Brain pericyte (primary cell): ENCODE measurements at places on chromosomes 1 and 21.
A peak's percentile ranks its signal among the peaks of the same experiment; 100 is the strongest.

GRCh38 chr1:42747125-42747524, 7.1 kb upstream of the CLDN19 start:
- DNase-seq = no peak

DNA sequence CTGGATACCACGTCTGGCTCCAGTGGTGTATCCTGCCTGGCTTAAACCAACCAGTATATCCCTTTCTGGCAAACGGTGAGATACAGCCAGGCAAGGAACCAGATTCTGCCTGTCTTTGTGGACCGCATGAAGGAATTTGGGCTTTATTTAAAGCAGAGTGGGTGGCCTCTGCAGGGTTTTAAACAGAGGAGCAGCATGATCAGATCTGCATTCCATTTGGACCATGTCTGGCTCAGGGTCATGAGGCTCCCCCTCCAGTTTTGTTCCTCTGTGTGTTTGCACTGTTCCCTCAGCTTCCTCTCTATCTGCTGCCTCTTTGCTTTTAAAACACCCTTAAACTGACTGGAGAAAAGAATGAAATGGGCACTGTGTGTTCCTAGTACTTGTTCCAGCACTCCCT, 195.0 kb downstream of the GIPC2 start:
- DNase-seq = no peak

- DNase-seq = peak; percentile 18
Observed at GRCh38 chr21:15592271-15592860, 137.4 kb upstream of the USP25 start.

- no peak for DNase-seq
Observed at GRCh38 chr1:166017395-166017794, 149.4 kb downstream of the FAM78B start.

DNA sequence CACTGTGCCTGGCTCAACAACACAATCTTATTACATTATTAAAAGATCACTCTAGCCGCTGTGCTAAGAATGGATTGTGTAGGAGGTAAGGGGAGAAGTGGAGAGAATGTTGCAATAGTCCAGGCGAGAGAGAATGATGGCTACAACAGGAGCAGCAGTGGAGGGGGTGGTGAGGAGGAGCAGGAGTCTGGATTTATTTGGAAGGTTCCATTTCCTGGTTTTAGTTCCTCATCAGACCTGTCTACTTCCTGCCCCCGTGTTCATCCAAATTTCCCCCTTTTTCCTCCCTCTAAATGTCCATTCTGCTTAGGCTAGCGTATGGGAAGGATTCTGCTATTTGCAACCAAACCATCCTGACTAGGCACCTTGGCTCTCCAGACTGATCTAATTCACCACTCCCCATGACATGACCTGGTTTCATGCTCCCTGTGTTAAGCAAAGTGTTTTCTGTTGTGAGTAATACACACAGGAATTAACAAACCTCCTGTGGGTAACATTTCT, 35.1 kb upstream of the EYA3 start:
- no peak for DNase-seq

DNA sequence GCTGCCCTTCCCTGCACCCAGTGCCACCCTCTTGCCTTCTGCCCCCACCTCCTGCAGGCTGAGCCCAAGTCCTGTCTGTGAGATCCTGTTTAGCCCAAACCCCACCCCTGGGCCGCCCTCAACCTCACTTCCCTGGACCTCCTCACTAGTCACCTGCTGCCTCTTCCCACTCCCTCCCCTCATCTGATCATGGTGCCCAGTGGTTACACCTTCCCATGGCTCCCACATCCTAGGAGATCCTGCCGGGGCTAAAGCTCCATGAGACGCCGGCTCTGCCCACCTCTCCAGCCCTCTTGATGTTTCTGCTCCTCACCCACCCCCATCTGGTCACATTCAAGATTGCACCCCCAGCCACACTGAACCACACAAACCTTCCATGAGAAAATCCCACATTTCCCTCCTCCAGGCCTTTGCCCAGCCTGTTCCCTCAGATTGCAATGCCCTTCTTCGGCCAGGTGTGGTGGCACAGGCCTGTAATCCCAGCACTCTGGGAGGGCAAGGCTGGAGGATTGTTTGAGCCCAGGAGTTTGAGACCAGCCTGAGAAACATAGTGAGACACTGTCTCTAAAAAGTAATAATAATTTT, 17.0 kb downstream of the TTC39A start:
- DNase-seq = no peak

DNA sequence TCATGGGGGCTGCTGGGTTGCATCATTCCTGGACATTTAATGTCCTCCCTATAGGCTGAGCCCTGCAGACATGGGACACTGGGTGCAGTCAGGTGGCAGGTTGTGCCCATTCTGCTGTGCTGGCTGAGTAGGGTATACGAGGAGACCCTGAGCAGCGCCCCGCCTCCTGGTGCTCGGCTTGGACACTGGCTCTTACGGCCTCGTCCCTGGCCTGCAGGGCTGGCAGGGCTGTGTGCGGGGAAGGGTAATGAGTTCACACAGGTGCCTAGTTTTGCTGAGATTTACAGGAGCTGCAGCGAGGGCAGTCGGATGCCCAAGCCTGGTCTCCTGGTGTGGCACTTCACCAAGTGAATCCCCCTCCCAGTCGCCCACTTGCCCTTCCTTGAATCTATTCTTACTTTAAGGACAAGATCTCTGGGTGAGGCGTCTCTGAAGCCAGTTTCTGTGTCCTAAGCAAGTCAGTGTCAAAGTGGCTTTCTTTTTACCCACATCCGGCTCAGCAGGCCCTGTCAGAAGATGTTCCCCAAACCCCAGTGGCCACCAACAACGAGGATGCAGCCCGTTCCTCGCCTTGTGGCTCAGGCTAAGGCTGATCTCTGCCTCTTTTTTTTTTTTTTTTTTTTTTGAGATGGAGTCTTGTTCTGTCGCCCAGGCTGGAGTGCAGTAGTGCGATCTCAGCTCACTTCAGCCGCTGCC, 73.2 kb downstream of the MAN1C1 start:
- DNase-seq = no peak

- DNase-seq = no peak
Observed at GRCh38 chr1:154765970-154766369, 104.1 kb downstream of the KCNN3 start.

DNA sequence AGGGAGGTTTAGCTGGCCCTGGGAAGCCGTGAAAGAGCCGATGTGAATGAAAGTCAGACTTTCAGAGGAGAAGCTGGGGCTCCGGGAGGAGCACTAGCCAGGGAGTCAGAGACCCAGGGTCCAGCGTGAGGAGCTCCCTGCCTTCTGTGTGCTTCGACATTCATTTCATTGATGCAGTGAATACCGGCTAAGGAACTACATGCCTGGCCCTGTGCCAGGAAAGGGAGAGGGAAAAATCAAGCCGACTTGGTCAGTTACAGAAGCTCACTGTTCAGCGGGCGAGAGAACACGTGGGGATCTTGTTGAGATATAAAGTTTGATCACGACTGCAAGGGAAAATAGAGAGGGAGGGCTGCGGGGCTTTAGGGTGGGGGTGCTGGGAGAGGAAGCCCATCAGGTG, 76.7 kb upstream of the RUNX3 start:
- DNase-seq = no peak

- no peak for DNase-seq
Observed at GRCh38 chr1:101081496-101082488, 56.2 kb upstream of the DPH5 start.

DNA sequence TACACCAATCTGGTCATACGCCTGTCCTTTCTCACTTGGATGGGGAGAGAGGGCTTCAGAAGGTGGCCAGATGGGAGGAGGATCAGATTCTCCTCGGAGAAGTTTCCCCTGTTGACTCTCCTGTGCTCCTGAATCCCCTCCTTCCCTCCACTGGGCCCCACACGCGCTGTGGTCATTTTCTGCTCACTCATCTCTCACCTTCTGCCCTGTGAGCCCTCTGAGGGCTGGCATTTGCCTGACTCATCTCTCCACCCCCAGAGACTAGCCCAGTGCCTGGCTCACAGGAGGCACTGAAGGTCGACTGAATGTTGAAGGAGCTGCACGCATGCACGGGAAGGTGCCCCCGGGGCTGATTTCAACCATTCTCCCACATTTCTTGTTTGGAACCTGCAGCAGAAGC, 14.2 kb downstream of the ABCA4 start:
- DNase-seq = no peak

DNA sequence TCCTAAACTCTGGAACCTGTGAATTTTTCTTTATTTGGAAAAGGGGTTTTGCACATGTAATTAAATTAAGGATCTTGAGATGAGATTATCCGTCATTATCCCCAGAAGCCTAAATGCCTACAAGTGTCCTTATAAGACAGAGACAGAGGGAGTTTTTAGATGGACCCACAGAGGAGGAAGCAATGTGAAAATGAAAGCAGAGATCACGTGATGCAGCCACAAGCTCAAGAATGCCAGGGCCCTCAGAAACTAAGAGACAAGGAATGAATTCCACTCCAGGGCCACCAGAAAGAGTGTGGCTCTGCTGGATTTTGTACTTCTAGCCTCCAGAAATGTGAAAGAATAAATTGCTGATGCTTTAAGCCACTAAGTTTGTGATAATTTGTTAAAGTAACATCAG, 183.6 kb upstream of the UBE2U start:
- DNase-seq = no peak

- DNase-seq = no peak
Observed at GRCh38 chr1:46767649-46768282, 31.1 kb upstream of the CYP4B1 start.

GRCh38 chr21:17775431-17776126, 43.6 kb downstream of the C21orf91 start:
- no peak for DNase-seq

GRCh38 chr1:27885114-27885528, 12.8 kb downstream of the THEMIS2 start:
- DNase-seq = no peak

DNA sequence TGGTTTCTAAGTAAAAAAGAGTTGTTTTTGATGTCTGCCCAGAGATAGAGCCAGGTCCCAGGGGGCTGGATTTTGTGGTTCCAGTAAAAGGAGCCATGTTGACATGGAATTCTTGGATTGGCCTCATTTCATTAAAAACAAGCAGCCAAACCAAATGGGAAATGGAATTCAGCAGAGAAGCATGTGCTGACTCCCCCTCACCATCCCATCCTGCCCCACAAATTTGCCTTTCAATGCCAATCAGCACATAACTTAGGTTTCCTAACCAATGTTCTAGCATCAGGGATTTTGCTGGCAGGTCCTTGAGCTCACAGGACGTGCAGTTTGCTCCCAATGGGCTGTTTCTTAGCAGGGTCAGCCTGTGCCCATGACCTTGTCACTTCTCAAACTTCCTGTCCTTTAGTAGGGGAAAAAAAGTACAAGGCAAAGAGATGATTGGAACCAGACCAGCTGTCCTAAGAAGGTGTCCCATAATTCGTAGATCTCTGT, 101.5 kb upstream of the GADD45A start:
- no peak for DNase-seq

DNA sequence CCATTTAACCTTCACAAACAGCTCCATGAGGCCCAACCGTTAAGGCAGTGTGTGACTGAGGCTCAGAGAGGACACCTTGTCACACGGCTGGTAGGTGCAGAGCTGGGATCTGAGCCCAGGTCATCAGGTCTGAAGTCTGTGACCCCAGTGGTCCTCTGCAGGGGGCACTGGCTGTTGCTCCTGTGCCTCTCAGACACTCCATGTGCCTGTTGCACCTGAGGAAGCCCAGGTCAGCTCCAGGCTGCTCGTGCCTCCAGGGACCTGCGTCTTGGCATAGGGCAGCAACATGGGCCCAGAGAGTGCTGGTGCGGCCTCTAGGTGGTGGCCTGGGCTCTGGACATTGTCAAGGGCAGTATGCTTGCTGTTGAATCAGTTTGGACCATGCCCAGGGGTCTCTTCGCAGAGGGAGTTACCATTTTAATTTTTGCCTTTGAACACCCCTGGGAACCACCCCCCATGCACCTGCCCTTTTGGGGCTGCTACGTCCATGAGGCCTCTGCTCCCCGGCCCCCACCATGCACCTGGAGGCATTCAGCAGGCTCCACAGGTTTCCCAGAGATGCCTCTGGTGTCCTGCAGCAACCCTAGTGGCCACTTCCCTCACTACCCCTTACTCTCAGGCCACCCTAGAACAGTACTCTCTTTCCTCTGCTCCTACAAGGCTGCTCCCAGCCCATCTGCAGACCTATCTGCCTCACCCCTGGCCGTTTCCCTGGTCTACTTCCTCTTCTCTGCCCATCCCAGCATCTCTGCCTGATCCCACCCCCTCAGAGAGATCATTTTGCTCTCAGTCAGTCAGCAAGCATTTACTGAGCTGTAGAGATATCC, 25.2 kb upstream of the EPS8L3 start:
- DNase-seq = no peak

DNA sequence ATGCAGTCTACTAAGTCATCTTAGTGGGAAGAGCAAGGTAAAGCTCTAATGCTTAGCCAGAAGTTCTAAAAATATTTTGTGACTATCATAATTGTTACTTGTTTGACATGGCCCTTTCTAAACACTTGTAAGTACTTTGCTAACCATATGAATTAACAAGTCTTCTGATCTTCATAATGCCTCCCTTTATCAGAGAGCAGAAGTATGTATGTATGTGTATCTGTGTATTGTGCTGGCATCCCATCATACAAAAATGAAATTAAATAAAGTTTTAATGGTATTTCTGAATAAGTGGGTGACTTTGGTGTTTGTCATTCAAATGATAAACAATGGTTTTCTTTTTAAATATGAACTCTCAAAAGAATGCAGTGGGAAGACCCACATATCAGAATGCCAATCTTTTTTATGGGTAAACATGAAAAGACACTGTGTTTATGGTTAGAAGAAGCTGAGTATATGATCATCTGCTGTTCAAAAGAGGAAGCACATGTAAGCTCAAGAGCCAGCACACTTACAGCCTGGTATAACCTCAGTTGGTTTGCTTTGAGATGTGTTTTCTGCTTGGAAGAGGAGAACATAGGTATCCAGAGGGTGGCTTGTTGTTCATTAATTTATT, 159.6 kb downstream of the CLEC20A start:
- no peak for DNase-seq

DNA sequence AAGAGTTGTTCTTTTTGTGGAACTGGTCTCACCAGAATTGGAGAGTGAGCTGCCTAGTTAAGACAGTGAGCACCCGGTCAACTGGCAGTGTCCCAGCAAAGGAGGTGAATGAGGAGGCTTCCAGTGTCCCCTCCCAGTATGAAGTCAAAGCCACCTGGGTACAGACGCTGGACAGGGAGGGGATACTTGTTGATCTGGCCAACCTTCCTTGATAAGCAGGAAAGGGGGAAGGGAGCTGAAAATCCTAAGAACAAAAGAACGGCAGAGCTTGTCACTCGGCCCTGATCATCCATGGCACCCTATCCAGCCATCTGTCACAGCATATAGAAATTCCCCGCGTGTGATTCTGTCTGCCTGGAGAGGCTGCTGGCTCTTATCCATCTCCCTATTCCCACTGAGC, 91.5 kb downstream of the SSBP3 start:
- DNase-seq = no peak

DNA sequence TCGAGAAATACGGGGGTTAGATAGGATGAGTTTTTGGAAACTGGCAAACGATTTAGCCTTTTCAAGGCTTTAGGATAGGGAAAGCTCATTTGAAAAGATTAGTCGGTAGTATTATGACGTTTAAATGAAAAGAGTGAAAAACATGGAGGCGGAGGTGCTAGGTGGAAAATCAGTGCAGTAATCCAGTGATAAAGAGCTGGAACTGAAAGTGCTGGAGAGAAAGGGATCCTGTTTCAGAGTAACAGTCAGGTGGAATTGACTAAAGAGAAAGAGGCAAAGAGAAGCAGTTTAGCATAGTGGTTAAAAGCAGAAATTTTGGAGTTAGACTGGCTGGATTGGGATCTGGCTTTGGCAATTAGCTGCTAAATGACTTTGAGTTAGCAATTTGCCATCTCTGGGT, 945 bp downstream of the WDR3 start:
- no peak for DNase-seq
